ENCODE measurements at places on chromosomes 7 and 10.

GRCh38 chr10:23067939-23068775, 27.2 kb upstream of the MSRB2 start:
- peak; percentile 57 for DNase-seq

- DNase-seq: no peak
Observed at GRCh38 chr7:12641196-12641595, 46.2 kb upstream of the ARL4A start.

DNA sequence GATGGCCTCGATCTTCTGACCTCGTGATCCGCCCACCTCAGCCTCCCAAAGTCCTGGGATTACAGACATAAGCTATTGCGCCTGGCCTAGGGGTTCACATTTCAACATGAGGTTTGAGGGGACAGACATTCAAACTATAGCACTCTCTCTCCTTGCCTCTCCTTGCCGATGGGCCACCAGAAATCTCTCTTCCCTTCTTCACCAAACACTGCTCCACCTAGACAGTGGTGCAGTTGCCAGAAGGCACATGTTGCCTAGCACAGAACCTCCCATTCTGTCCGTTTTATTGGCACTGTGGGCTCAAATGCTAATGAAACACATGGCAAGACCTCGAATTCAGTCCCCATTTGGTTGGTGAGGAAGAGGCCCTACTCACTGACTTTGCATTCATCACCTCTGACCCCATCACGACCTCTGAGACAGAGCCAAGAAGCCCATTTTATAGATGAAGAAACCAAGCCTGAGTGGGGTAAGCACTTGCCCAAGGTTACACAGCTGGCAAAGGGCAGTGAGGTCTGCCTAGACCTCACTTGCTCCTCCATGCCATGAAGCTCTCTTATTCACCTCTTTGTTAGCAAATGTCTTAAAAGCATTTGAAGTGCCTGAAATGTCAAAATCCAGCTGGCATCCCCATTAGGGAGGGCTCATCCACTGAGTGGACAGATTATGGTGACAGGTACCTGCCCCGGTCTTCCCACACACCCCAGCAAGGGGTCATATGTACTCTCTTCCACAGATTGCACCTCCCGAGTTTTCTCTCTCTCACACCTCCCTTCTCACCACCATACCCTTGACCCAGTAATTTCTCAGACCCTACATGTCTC, 34.0 kb downstream of the GPRIN2 start:
- DNase-seq: no peak

DNA sequence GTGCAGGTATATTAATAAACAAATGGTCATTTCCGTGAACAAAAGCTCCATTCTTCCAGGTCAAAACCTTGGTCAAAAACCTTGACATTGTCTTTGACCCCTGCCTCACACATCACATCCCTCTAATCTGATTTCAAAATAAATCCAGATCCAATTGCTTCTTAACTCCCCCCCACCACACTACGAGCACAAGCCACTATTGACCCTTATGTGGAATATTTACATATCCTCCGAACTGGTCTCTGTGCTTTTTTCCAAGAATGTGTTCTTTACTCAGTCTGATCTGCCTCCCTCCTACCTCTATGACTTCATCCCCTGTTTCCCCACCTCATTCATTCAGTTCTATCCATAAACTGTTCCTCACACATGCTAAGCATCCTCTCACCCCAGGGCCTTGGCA, 313.6 kb upstream of the NPVF start:
- no peak for DNase-seq

- no peak for DNase-seq
Observed at GRCh38 chr10:94138391-94138790, 144.7 kb downstream of the PLCE1 start.

- no peak for DNase-seq
Observed at GRCh38 chr10:72087969-72088888, at the start of gene SPOCK2. SPOCK2 (minus strand) TSS chr10:72088551; CDS start chr10:72088328, 223 bp downstream.

GRCh38 chr10:5833814-5834213, 20.6 kb upstream of the GDI2 start:
- DNase-seq: no peak

DNA sequence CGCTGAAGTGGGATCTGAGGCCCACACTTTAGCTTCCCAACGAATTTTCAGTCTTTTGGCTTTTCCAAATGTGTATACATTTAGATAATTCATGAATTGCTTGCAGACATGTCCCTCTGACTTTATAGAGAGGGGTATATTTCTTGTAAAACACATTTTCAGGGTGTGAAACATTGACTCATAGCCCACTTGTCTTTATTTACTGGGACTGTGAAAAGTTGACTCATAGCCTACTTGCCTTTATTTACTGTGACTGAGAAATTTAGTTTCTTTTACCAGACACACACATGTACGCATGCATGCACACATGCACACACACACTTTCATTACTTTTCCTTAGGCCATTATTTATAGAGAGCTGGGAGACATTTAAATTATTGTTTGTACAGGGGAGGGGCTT, 79.1 kb downstream of the VTI1A start:
- no peak for DNase-seq

DNA sequence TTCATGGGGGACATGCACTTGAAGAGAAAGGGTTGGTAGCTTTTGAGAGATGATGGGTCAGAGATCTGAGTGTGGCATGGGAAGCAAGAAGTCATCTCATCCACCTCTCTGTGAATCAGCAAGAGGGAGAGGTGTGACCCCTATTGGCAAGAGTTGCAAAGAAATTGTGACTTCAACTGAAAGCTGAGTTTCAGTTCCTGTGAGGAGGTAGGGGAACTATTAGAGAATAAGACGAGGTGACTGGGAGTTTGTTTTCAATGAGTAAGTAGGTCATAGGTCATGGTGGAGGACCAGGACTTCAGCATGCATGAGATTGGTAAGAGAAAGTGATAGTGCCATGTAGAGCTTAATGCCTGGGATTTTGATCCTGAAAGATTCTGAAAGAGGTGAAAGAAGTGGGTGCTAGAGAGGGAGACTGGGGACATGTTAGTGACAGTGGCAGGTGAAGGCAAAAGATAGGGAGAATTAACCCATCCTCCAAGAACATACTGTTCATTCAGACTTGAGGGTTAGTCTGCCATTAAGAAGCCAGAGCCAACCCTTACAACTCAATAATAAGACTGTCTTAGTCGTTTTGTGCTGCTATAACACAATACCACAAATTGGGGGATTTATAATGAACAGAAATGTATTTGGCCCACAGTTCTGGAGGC, 75.5 kb upstream of the CAPZA2 start:
- peak; percentile 54 for DNase-seq

DNA sequence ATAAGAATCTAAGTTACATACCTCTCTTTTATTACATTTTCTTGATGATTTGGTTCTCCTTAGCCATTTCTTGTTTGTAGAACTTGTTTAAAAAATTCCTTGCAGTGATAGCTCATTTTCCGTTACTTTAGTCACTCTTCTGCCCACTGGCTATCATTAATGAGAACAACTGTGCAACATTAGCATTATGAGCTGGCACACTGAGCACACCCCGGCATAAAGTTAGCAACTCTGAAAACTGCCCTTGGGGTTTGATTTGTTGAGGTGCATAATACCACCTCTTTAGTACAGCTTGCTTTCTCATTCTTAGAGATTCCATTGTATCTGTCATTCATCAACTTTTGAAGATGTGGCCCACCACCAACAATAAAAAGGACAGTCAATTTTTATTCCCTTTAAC, 87.6 kb upstream of the ADCY1 start:
- no peak for DNase-seq

- DNase-seq: no peak
Observed at GRCh38 chr7:127838816-127839415, 186.9 kb downstream of the SND1 start.

DNA sequence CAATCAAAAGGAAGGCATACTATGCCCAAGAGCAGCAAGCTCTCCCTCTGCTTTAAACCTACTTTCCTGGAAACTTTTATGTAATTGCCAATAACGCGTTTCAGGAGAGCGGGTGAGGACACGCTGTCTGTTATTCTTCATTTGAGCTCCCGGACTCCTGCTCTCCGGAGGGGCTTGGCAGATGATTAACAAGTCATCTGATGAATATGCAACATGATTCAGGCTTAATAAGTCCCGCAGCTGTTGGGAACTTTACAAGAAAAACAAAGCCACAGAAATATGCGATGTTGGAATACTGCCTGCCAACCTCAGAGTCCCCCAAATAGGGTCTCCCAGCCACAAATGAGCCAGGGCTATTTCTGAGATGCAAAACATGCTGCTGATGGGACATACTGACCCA, 348.0 kb downstream of the GPAM start:
- no peak for DNase-seq

DNA sequence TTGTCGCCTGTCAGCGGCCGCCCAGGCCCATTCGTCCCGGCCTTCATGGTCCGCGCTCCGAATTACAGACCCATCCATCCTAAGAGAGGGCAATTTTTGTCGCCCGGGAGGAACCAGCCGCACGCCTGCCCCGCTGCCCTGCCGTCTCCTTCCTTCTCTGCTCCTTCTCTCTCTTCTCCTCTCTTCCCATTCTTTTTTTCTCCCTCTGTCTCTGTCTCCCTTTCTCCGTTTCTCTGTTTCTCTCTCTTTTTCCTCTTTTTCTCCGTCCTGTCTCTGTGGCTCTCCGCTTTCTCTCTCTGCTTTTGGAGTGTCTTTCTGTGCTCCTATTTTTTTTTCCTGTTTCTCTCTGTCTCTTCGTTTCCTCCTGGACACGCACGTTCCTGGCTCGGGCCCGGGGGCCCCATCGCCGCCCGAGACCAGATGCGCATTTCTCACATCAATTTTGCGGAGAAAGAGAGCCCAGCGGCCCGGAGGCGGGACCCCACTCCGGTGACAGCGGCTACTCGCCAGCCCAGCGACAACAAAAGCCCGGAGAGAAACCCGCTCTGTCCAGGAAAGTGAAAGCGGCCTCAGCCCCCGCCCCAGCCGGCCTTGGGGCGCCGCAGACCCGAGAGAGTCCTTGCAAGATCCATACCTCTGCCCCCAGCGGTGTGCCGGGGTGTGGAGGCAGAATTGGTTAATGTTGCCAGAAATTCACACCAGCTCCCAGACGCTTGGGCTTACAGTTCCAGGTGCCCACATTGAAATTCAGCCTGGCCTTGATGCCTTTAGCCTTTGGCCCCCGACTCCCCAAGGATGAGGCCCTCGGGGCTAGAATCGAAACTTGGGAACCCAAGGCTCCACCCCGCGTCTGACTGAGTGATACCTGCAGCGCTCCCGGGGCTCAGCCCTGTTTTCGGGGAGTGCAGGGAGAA, 4.1 kb downstream of the LBX1 start:
- peak; percentile 48 for DNase-seq

DNA sequence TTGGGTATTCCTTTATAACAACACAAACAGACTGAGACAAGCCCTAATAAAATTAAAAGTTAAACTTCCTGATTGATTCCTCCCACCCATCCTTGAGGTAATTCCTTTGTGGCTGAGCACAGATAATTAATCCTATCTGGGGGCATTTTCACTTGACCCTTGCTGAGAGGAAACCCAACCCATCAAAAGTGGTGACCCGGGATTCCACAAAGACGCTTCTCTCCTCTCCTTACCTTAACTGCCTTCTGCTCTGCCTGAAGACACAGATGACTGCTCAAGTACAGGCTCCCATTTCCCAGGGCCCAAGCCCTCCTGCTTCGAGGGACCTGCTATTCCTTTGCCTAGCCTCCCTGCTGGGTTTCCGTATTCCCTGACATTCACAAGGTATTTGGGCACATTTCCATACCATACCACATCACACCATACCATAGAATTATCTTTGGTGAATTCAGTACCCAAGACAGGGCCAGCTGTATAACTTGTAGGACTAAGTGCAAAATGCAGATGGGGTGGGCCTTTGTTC, 9.8 kb upstream of the MAPK8 start:
- DNase-seq: no peak

GRCh38 chr10:29176845-29177832, 111.7 kb upstream of the LYZL1 start:
- no peak for DNase-seq

- DNase-seq: peak; percentile 79
Observed at GRCh38 chr10:2476218-2476811, 591.0 kb upstream of the PFKP start.

GRCh38 chr10:90856964-90857634, 740 bp downstream of the HTR7 start:
- DNase-seq: peak; percentile 30

DNA sequence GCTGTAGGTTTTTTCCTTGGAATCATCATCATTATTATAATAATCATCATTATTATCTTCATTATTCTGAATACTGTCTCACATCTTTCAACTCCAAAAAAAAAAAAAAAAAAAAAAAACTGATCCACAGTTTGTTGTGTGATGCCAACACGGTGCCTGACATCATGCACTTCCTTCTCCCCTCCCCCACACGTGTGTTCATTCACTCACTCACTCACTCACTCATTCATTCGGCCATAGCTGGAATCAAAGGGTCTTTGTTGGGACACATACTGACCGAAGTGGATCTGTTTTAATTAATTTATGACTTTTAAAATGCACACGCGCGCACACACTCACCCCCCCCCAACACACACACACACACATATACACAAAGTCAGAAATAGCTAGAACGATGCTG, 177.8 kb downstream of the PIP4K2A start:
- no peak for DNase-seq

- peak; percentile 7 for DNase-seq
Observed at GRCh38 chr10:117418121-117418520, 42.9 kb upstream of the PDZD8 start.

- DNase-seq: peak; percentile 65
Observed at GRCh38 chr10:12703813-12704212, 297.7 kb downstream of the CCDC3 start.

DNA sequence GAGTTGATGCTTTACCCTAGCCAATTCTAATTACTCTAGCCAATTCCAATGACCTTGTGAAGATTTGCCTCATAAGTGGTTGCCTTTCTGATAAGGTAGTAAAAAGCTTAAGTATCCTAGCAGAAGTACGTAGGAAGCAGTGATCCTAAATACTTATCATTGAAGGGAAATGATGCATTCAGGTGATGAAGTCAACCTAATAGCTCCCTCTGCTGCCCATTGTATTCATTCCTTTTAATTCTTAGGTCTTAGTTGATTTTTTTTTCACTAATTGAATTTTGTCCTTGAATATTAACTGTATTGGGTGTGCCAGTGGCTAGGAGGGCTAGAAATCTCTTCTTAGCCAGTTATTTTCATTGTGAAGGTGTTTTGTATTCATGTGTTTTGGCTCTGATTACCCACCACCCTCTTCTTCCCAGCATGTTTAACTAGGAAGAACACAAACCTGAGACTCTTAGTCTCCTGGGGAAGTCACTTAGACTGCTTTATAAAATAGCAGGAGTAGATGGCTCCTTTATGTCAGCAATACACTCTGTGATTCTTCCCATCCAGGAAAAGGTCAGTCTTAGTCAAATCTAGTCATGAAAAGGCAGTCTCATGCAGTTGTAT, 46.3 kb downstream of the PLEKHA8 start:
- DNase-seq: peak; percentile 50

DNA sequence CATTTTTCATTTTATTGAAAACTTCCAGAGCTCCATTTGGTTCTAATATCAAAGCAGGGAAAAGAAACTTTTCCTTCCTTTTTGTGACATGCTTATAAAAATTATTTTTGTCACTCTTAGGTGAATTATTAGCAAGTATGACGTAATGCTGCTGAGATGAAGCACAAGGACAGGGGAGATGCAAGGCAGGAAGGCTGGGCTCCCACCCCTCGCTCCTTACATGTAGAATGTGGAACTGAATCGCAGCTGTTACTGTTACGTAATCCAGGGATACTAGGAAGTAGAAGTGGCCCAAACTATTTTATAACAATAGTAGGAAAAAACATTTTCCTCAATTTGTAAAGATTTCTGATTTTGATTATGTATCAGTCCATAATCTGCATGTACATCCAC, 17.1 kb upstream of the GTPBP4 start:
- no peak for DNase-seq
